ENCODE measurements at places on chromosomes 3 and 15.

- DNase-seq: no peak
Observed at GRCh38 chr3:27557411-27557810, 73.2 kb upstream of the SLC4A7 start.

- no peak for DNase-seq
Observed at GRCh38 chr3:95434491-95434890, 1371.6 kb downstream of the NSUN3 start.

GRCh38 chr3:183153210-183153950, 9.2 kb downstream of the LAMP3 start:
- DNase-seq: no peak

DNA sequence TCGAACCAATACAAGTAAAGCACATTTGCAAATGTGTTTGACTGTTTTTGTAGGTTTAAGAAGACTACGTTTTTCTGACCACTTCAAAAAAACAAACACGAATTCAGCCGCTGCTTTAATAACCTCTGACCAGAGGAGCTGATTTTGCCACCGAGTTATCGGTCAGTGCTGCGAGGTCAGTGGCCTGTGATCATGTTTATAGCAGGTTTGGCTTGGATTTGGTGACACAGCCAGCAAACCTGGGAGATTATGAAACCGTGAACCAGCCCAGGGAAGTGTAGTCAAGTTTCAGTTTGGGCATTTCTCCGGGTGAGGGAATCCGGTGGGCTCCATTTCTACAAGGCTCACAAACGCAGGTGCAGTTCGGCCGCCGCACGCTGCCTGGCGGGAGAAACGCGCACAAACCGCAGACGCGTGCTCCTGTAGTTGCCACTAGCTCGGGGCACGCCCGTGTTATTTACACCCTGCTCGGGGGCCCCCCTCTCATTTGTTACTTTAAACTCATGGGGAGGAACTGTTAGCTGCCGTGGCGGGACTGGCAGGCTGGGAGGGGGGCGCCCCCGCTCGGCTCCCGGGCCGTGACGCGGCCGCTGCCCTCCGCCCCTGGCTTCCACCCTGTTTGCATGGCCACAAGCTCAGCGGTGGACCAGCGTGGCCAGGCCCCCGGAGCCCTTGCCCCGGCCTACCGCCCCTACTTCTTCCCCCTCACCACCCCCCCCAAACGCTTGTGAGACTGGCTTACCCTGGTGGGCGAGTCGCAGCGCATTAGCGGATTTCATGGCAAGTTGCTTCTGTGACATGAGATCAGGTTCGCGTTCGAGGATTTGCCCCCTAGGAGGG, 13.6 kb upstream of the ONECUT1 start:
- DNase-seq: no peak

GRCh38 chr3:57982561-57983243, 25.5 kb upstream of the FLNB start:
- DNase-seq: no peak

DNA sequence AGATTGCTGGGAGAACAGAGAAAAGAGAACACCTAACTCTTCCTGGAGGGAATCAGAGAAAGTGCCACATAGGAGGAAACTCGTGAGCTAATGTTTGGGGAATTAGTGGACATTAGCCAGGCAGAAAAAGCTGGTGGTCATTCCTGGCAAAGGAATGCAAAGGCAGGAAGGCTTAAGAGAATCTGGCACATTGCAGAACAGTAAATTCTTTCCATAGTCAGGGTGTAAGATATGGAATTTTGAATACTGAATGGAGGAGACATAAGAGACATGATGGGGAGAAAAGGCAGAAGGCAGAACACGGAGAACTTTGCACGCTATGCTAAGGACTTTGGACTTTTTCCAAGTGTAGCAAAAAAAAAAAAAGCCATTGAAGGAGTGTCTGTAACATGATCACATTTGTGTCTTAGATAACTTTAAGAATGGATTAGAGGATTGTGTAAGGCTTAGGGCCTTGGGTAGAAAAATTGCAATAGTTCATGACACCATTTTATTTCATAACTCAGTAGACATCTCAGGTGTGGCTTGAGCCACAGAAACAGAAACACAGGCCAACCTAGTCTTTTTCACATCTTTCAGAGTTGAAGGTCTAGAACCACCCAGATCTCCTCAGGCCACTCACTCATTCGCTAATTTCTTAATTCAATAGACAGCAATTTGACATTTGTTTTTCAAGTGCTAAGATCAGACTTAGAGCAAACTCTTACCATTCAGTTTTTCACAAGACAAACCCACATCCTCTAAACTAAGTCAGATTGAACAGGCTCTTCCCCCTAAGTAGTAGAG, 31.2 kb upstream of the CCDC80 start:
- peak; percentile 66 for DNase-seq

GRCh38 chr3:195448205-195448875, 5.5 kb upstream of the ACAP2 start:
- DNase-seq: no peak

- no peak for DNase-seq
Observed at GRCh38 chr3:72957297-72957696, 39.3 kb upstream of the PPP4R2 start.

DNA sequence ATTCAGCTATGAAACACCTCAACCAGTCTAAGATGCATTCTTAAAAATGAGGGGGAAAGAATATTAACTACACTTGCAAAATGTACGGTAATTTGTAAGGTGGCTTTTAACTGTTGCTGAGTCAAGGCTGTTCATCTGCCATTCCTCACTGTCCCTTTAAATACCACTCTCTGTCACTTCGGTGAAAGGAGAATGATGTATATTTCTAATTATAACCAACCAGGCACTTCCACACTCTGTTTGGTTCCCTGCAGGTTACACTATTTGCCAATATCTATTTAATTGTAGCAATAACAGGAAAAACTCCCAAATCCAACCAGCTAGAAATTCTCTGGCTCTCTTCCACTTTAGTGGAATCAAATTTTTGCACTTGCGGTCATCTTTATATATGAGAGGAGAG, 70.5 kb upstream of the SLCO3A1 start:
- DNase-seq: no peak

DNA sequence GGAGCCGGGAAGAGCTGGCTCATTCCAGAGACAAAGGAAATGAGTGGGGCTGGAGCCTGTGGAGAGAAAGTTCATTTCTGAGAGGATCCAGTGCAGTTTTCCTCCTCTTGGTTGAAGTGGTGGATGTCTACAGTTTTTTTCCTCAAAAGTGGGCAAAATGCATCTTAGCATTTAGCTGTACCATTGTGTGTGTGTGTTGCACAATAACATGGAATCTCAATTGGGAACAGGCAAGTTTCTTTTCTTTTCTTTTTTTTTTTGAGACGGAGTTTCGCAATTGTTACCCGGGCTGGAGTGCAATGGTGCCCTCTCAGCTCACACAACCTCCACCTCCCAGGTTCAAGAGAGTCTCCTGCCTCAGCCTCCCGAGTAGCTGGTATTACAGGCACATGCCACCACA, 101.5 kb upstream of the UBE2E1 start:
- DNase-seq: no peak

DNA sequence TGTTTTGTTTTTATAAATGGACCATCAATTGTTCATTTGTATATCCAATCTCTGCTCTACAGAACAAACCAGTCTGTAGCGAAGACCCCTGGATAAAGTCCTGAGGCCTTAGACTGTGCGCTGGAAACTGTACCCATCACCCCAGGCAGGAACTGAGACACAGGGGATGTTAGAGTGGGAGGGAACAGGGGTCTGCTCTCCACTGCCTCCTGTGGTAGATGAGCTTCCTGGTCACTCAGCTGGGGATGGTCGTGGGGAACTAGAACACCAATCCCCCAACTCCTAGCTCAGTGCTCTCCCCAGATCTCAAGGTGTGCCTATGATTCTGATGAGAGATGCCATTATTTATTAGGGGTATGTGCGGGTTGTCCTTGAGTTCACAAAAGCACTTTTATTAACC, 340.2 kb upstream of the IGF1R start:
- no peak for DNase-seq

DNA sequence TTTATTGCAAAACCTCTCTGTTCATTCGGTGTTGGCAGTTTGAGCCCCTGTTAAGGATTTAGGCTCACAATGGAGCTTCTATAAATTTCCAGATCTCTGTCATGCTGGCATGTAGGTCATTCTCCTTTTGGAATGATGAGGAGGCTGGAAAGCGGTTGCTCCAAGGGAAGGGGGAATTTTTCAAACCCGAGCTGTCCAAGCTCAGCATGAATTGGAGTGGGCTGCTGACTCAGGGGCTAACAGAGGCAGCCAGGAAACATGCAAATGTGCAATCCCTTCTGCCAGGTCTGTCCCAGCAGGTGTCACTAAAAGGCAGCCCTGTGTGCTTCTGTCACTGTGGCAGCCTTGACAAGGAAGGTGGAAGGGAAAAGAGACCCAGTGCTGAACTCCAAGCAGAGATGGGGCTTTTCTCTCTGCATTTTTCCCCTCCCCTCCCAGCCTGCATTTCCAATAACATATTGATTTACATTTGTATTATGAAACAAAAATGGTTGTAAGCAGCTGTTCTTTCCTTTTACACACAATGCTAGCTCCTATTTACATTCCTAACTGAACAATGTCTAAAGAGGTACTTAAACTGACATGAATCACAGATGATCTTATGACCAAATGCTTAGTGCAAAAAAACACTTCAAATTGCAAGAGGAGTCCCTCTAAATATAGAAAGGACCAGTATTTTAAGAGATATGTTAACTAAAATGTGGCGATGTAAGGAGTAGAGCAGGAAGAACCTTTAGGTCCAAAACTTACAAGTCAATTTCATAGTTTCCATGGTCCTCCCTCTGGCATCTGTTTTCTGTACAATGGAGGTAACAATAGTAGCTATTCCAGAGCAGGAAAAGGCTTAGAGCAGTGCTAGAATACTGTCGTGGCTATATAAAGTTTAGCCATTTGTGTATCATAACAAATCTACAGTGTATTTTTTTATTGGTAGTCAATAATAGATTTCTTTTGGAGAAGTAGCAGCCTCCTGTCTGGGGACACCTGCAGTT, 84.5 kb upstream of the ATP10A start:
- DNase-seq: no peak

All from HL-60 (cell line).